ENCODE measurements at places on chromosomes 2 and 18.

- no peak for DNase-seq
Measured at GRCh38 chr2:1773883-1774282, 29.6 kb upstream of the PXDN start.

DNA sequence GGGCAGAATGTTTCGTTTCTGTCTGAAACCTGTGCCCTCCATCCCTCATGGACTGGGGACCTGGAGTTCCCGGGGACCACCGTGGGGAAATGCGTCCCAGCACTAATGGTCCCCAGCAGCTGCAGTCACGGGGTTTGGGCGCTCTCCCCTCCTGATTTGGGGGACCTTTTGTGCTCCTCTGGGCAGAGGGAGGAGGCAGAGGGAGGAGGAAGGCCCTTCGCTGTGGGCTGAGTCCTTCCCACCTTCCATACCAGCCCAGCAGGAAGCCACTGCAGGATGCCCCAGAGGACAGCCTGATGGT lies 3.2 kb downstream of the GPR35 start:
- DNase-seq = no peak

DNA sequence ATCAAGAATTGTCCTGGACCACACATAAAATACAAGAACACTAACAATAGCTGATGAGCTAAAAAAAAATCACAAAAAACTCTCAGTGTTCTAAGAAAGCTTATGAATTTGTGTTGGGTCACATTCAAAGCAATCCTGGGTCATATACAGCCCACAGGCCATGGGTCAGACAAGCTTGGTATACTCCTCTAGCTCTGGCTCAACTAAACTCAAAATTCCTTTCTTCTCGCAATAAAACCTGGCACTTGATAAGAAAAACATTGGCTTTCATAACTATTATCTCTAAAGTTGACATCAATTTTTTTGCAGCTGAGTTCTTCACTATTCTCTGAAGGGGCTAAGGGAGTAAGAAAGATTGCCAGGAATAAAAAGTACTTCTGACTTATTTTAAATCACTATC lies 38.3 kb downstream of the FBXO48 start:
- DNase-seq = no peak

GRCh38 chr2:231866450-231866849 lies 59.7 kb downstream of the NPPC start:
- DNase-seq = no peak

- no peak for DNase-seq
Measured at GRCh38 chr18:45836242-45837205, 11.0 kb downstream of the SIGLEC15 start.

DNA sequence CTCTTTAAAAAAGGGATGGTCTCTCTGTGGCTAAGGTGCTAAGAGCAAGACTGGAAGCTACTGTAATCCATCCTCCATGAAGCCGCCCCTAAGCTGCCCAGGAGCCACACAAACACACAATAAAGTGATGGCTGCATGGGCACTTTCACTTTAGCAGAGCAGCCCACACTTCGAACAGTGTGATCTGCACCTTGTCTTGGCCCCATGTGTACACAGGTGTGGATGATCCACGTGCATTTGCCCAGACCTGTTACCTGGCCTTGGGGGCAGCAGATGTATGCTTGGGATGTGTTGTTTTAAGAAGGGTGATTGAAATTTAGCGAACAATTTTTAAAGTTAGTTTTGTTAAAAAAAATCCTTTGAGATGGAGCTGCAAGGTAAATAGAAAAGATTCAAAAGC lies 39.9 kb downstream of the TMEM178A start:
- no peak for DNase-seq

DNA sequence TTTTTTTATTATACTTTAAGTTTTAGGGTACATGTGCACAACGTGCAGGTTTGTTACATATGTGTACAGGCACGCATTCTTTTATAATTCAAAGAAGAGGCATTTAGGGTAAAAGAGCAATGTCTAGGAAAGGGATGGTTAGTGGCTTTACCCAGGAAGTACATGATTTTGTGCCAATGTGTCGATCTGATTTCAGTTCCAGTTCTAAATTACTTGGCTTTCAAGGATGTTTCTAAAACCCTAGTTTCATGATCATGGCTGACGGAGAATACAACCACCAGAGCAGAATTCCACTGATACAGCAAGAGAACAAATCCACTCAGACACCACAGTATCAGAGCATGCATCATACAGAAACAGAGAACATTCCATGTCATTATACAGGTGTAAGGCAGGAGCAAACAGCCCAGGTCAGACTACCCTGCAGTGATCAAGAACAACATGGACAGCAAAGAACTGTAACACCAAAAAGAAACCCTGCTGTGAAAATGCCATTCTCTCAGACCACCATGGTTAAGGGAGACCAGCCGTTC lies 116.7 kb upstream of the STK17B start:
- no peak for DNase-seq

DNA sequence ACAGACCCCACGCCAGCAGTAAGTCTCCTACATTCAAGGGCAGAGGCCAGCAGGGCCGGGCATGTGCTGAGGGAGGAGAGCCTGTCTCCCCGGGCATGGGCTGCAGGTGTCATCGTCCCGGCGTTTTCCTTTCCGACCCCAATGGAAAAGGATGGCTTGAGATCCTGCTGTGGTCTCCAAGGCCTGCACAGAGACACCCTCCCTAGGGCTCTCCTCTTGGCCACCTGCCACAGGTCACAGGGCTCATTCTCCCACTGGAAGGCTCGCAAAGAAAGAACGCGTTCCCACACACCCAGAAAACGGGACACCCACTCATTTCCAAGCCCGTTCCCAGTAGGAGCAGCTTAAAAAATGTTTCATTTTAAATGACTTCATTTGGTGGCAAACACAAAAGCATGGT lies 41.0 kb downstream of the DIPK1C start:
- DNase-seq = no peak

- peak; percentile 71 for DNase-seq
Measured at GRCh38 chr18:57839942-57840381, 36.8 kb upstream of the ATP8B1 start.

- no peak for DNase-seq
Measured at GRCh38 chr2:169822785-169823392, 1.8 kb downstream of the METTL5 start.

Data from astrocyte of the spinal cord (primary cell).